Inflammatory macrophage treated with lipopolysaccharide for 4 hours (primary cell): ENCODE measurements at places on chromosomes 5 and 9.

GRCh38 chr5:74894351-74894750 lies 28.2 kb upstream of the FAM169A start:
- no peak for DNase-seq

DNA sequence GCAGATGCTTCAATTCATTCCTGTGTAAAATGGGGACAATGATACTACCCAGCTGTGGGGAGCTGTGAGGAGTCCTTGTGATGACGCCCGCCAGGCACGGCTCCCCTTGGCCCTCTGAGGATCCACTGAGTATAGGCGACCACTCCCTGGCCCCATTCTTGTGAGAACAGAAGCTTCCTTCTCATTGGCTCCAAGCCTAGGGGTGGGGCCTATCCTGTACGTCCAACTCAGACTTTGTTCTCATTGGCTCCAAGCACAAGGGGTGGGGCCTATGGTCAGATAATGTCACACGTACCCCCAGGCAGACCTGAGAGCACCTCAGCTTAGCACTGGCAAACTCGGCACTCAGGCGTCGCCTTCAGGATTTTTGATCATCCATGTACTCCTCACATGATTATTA lies 232.9 kb upstream of the MVB12B start:
- no peak for DNase-seq

DNA sequence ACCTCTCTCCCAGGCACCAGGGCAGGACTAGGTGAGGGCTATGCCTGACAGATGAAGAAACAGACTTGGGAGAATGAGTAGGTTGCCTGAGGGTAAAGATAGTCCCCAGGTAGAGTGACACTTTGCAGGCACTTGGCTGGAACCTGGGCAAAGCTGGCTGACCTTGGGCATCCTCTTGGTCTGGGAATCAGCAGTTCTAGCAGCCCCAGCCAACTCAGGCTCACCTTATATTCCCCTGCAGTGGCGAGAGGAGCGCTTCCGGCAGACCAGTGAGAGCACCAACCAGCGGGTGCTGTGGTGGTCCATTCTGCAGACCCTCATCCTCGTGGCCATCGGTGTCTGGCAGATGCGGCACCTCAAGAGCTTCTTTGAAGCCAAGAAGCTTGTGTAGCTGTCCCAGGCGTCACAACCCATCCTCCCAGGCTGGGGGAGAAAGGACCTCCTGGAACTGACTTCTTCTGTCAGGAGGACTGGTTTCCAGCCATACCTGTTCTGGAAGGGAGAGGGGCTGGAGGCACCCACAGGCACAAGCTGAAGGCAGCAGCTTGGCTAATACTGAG lies 3.1 kb downstream of the TMED9 start:
- DNase-seq, result no peak

- no peak for DNase-seq
Observed at GRCh38 chr5:91207248-91207647, 175.9 kb downstream of the ARRDC3 start.

DNA sequence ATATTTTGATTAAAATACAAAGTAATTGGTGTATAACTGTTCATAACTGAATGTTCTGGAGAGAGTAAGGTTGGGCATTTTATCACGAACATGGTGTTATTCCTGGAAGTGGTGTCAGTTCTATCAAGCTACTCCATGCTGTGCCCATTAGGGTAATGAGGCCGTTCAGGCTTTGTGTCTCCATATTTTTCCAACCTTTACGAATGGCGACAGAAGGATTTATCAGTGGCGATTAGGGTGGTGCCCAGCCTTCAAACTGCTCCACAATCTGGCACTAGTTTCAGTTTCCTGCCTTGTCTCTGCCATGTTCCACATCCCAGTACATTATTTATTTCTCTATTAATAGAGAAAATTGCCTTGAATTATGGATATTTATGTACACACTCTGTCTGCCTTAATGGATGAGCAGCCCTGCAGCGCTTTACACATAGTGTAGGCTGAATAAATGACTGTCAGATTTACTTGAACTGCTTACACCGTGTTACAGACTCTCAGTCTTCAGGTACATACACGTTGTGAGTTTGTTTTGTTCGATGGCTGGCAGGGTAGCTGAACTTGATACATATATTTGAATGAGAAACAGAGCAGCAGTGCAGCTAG lies 23.9 kb upstream of the TMC1 start:
- no peak for DNase-seq

GRCh38 chr9:135526730-135527571 lies 5.7 kb downstream of the LCN1 start:
- DNase-seq, result no peak

- peak; percentile 69 for DNase-seq
Observed at GRCh38 chr9:112072721-112073638, 102.1 kb downstream of the SUSD1 start.

DNA sequence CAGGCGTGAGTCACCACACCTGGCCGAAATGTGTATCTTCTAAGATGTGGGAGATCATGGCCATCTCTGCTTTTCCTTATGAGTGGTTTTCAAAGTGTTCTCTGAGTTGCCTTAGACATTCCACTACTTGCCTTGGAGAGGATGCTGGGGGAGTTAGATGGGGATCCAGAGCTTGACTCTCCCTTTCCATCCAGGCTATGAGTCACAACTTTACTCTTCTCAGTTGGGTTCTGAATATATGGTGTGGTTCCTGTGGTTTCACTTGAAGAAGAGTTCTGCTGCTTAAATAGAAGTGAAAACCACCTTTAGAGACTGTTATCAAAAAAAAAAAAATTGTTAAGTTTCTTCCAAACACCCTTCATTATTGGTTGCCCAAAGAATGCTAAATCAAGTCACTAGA lies 217.6 kb downstream of the ZNF608 start:
- DNase-seq, result no peak

DNA sequence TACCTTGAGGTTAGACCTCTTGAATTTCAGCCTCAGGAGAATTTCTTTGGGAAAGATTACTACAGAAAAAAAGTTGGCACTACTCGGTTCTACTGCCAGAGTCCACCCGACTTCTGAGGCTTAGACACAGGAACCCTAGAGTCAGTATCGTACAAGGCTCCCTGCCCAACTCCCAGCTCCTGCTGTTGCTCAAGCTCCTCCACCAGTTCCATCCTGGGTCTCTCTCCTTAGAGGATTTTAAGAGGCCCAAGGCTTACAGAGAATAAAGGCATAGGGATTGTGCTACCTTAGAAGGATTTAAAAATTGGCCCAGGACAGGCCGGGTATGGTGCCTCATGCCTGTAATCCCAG lies 29.0 kb upstream of the SSBP2 start:
- DNase-seq, result no peak

GRCh38 chr9:135246248-135247205 lies 159.1 kb downstream of the OLFM1 start:
- DNase-seq, result no peak

DNA sequence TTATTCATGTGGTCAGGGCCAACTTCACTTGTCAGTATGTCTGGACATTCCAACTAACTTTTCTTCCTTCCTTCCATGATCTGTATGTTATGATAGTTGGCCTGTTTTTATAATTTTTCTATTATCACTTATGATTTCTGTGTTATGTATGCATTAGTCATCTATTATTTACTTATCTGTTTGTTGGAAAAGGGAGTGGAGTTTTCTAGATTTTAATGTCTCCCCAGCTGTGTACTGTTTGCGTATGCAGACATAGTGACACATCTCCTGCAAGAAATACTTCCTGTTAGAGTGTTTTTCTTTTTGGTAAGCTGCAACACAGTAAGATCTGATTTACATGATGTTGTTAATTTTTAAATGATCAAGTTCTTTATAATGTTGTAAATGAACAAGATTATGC lies 8.7 kb upstream of the INSYN2B start:
- no peak for DNase-seq

DNA sequence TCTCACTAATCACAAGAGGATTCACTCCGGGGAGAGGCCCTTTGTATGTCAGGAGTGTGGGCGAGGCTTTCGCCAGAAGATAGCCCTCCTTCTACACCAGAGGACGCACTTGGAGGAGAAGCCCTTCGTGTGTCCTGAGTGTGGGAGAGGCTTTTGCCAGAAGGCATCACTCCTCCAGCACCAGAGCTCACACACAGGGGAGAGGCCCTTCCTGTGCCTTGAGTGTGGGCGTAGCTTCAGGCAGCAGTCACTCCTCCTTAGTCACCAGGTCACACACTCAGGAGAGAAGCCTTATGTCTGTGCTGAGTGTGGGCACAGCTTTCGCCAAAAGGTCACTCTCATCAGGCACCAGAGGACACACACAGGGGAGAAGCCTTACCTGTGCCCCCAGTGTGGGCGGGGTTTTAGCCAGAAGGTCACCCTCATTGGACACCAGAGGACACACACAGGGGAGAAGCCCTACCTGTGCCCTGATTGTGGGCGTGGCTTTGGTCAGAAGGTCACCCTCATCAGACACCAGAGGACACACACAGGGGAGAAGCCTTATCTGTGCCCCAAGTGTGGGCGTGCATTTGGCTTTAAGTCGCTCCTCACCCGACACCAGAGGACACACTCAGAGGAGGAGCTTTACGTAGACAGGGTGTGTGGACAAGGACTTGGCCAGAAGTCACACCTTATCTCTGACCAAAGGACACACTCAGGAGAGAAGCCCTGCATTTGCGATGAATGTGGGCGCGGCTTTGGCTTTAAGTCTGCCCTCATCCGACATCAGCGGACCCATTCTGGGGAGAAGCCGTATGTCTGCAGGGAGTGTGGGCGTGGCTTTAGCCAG lies 27.8 kb downstream of the NUTM2F start:
- DNase-seq, result no peak

- no peak for DNase-seq
Observed at GRCh38 chr5:120293796-120294195, 170.3 kb upstream of the PRR16 start.

DNA sequence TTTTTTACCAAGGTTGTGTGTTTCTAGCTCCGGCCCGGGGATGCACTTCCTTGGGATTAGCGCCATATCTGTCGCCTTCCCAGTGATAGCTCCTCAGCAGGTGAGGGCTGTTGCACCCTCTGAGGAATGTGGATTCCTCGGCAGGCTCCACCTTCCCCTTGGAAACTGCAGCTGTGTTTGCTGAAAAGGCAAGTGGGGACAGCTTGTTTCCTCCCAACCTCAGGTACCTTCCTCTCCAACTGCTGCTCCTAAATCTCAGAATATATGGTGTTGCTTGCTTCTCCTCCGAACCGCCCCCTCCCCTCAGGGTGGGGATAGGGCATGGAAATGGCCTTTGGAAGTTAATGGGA lies 1.3 kb downstream of the SLC1A1 start:
- DNase-seq, result no peak

- no peak for DNase-seq
Observed at GRCh38 chr5:6206501-6206900, 171.8 kb downstream of the MED10 start.

GRCh38 chr9:128768606-128769005 lies 3.1 kb downstream of the ZER1 start:
- no peak for DNase-seq

GRCh38 chr5:115033861-115034260 lies 135.8 kb downstream of the TRIM36 start:
- DNase-seq, result no peak

DNA sequence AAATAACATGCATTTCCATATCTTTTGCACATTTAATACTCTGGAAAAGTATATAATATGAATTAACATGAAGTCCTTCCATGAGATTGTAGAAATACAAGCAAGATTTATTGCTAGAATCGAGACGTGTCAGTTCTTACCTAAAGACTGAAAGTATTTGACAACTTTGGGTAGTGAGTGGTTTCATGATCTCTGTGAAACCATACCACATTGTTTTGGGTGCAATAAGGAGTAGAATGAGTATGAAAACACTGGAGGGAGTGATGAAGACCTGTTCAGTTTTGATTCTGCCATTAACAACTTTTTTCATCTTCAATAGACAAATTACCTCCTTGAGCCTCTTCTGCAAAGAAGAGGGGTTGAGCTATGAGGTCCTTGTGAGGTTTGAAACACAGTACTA lies 133.7 kb downstream of the NUDT12 start:
- no peak for DNase-seq

- DNase-seq, result no peak
Observed at GRCh38 chr5:137728048-137728447, 7.8 kb downstream of the KLHL3 start.
